ENCODE measurements at places on chromosomes 1 and 21.

GRCh38 chr1:51517361-51518032, 1.6 kb downstream of the EPS15 start:
- DNase-seq, result no peak

DNA sequence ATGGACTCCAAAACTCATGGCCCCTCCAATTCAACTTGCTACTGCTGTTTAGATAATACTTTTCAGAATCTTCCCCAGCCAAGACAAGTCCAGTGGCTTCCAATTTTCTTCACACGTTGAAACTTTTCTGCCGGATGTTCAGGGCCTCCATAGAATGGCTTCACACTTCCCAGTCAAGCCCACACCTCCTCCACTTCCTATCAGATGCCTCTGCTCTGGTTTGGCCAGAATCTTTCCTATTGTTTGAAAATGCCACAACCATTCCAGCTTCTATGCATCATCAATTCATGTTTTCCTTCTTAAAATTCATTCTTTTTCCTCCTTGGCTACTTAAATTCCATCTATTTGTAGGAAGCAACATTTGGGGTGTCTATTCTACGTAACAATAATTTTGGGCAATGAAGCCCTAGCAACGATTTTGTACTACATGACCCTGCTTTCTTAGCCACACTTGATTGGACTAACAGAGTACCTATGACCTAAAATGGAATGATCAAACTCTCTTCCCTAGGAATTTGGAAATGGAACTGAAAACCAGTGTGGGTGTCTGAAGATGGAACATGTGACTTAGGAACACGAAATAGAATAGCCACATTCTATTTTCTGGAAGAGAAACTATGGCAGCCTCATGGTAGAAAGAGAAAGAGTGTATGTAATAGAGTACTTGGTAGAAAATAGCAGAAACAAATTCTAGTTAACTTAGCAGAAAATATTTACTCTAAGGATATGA, 74.1 kb upstream of the CNIH3 start:
- no peak for DNase-seq

GRCh38 chr1:8122477-8123407, 96.6 kb upstream of the ERRFI1 start:
- DNase-seq, result no peak

GRCh38 chr1:10228528-10228927, 18.2 kb downstream of the KIF1B start:
- no peak for DNase-seq

- no peak for DNase-seq
Measured at GRCh38 chr1:1173061-1173792, 453 bp upstream of the TTLL10 start.

DNA sequence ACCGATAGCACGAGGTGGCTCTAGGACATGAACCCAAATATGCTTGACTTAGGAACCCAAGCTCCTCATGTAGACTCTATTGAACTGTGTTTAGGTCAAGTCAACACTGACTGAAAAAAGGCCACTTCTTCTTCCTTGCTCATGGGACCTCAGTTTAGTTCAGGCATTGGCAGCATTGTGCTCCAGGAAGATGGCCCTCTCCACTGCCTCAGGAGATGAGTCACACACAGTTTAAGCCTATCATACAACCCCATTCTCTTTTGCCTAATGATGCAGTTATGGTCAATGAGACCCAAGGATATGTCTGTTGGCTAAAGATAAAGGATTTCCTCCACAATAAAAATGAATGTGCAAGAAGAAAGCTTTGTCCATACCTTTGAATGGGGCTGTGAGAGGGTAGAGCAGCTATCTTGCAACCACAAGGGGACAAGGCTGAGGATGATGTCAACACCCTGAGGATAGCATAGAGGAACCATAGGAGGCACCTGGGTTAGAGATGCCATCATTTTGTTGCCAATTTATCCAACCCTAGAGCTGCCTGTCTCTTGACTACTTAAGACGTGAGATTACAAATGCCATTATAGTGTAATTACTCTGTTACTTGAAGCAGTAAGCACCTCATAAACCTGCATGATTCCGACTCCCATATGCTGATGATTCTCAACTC, 3.0 kb upstream of the TRIM63 start:
- no peak for DNase-seq

DNA sequence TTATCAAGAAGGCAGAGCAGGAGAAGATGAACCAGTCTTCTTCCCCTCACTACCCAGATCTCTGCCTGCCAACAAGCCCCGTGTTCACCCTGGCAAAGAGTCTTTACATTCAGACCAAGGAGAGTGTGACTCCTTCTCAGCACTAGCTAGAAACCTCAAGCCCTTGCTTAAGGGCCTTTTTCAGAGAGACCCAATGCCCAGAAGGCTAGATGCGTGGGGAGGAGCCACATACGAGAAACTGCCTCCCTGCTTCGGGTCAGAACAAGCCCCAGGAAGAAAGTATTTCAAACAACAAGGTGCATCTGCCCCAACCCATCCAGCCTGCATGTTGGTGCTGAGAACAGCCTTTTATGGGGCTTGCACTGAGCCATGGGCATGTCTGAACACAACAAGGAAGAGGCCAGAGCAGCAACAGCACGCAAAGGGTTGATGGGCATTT, 152.7 kb upstream of the CAMK1G start:
- no peak for DNase-seq
